ENCODE measurements at places on chromosomes 5 and 9.

DNA sequence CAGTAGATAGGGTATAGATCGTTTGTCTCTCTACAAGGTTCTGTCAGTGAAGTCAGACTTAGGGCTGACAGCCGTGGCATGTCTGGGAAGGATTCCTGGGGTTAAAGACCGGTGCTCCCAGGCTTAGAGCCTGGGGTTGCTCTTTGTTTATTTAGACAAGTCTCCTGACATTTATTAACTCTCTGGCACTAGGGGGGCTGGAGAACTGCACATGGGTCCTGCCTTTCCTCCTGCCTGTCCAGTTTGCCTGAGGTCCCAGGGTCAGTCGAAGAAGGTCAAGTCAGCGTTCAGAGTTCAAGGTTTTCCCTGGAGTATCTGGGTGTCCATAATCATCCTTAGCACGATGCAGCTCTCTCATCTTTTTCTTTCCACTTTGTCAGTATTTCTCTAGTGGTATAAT is 5.6 kb downstream of the EGFLAM start:
- DNase-seq = no peak

DNA sequence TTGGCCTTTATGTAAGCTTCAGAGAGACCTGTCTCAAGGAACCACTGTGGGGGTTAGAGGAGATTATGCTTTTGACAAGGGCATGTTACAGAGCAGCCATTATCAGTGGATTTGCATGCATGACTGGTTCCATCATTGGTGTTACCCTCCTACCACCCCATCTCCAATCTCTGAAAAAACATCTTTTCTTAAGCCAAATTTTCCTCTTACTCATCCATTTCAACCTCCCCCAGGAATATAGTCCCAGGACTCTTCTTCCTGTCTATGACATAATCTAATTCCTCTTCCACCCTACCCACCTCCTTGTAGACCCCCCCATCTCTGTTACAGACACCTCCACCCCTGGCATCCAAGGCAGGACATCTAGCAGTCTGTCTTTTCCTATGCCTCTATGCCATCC is 33.1 kb upstream of the ADRB2 start:
- DNase-seq = no peak

DNA sequence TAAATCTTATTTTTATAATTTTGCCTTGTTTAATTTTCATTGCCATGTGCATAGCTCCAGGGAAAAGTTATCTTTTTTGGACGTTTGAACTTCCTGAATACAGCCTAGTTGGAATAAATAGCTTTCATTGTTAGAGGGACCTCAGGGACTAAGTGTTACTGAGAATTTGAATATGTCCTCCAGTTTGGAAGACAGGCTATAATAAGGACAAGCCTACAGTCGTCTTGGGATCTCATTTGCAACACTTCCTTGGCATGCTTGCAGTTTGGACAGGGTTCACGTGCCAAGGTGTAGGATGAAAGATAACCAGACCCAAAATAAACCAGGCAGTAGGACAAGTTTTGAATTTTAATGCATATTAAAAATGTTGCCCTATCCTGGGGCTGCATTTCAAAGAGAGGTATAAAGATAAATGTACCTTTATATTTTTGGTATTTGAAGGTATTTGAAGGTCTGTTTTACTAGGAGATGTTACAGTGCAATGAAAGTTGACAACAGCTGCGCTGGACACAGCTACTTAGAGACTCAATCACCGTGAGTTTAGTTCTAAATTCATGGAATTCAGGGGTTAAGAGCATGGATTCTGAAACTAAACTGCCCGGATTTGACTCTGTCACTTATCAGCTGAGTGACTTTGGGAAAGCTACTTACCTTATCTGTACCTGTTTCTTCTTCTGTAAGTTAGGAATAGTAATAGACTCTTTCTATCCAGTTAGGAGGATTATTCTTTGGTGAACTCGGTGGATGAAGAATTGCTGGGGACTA is 134.1 kb downstream of the ACTBL2 start:
- no peak for DNase-seq

GRCh38 chr5:57845025-57845424 is 362.4 kb upstream of the ACTBL2 start:
- DNase-seq = no peak

DNA sequence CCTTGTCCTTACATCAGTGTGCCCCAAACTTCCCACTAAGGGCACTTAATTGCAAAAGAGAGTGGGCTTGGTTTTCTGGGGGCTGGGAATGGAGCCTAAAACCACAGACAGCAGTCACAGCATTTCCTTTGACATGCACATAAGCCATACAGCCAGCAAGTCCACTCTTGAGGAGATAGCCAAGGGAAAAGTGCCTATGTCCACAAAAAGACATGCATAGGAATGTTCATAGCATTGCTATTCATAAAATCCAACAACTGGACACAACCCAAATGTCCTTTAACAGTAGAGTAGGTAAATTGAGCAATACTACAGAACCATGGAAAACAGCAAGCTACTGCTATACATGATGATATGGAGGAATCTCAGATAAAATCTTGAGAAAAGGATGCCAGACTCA is 11.7 kb upstream of the FAT2 start:
- no peak for DNase-seq

- DNase-seq = no peak
Measured at GRCh38 chr9:91677822-91678436, 254.3 kb upstream of the NFIL3 start.

DNA sequence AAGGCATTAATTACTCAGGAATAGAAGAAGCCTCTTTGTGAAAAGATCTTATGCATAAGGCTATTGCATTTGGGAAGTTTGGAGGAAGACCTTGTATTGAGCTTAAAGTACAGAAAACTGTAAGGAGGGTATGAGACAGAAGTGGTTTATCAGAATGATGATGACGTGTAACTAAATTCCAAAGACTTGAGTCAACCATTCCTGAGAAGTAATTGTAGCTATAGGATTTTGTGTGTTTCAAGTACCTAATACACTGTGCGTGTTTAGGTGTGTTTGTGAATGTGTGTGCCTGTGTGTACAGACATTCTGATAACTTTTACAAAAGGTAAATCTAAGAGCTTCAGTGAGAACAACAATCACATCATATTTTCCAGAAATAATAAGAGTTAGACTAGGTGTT is 46.5 kb upstream of the IRX2 start:
- DNase-seq = no peak

DNA sequence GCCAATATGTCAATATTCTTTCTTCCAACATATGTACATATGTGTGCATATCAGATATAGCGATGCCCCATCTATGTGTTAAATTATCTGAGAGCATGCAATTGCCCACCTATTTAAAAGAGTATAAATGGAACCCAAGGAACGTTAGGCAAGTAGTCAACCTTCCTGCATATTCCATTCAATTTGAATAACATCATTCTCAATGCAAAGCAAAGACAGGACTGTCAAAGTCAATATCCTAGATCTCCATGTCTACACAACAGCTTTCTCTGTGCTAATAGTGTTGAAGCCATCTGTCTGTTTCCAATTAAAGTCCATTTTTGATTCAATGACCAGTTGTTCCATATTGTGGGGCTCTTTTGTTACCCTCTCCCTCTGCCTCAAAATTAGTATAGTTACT is 85.3 kb upstream of the COX7C start:
- no peak for DNase-seq

- DNase-seq = no peak
Measured at GRCh38 chr5:179699616-179700237, 960 bp downstream of the CANX start.

DNA sequence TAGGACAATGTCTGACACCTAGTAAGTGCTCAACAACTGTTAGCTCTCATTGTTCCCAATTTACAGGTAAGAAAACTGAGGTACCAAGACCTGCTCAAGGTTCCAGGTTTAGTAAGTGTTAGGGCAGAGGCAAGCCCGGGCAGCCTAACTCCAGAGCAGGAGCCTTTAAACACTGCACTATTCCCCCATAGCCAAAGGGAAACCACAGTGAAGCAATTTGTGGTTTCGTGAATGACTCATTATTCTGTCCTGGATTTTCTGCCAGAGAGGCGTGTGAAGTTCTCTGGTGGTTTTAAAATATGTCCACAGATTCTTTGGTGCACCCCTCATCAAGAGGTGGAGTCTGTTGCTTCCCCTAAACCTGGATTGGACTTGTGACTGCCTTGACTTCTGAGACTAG is 1.0 kb upstream of the MCC start:
- DNase-seq = no peak

- DNase-seq = no peak
Measured at GRCh38 chr9:132647355-132647754, 22.4 kb downstream of the DDX31 start.

DNA sequence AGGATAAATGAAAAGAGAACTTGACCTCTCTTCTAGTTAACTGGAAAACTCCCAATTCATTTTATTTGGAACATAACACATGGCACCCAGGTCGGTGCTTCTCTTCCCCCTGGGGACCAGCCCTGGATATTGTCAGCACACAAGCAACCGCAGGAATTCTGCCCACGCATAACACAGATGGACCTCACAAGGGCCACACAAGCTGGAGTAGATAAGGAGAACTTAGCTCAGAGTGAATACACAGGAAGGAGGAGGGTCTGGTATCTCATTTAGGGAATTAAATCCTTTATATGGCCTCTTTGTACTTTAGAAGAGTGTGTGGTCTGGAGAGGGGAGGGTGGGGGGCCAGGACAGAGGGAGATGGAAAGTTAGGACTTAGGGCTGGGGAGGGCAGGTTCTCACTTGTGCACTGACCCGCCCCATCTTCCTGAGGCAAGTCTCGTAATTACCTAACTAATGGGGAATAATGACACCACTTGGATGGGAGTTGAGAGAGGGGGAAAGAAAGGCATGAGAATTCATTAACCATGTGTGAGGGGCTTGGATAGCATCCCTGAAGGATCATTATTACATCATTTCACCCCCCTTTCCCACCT is 341.2 kb upstream of the WWC1 start:
- DNase-seq = no peak

DNA sequence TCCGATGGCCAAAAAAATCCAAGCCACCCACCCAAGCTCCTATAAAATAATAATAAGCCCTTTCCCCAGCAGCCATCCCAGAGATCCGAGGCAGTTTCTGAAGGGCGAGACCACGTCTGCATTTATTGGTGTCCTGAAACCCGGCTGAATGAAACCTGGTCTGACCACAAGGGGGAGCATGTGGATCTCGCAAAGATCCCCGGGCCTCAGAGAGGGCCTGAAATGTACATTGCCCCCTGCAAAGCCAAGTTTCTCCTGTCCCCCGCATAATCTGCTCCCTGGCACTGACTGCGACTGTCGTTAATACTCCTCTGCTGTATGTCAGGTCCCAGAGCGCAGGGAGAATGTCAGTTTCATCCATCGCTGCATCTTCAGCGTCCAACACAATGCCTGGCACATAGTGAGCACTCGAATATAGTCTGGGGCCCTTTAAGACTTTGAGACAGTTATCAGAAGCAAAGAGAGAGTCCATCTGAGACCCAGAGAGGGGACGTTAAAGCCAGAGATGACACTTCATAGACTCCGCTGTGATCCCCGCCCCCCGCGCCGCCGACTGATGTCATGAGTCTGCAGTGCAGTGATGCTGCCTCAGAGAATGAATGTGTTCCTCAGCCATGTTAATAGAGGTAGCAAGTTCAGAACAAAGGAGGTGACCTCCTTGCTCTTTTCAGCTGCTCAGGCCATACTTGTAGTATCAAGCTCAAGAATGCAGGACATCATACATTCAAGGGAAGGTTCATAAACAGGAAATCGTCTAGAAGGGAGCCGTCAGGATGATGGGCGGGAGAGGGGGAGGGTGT is 74.5 kb upstream of the BARHL1 start:
- DNase-seq = peak; percentile 41

GRCh38 chr9:124108216-124108615 is 96.6 kb downstream of the LHX2 start:
- DNase-seq = no peak

- no peak for DNase-seq
Measured at GRCh38 chr9:130931508-130932254, 7.4 kb downstream of the FIBCD1 start.

DNA sequence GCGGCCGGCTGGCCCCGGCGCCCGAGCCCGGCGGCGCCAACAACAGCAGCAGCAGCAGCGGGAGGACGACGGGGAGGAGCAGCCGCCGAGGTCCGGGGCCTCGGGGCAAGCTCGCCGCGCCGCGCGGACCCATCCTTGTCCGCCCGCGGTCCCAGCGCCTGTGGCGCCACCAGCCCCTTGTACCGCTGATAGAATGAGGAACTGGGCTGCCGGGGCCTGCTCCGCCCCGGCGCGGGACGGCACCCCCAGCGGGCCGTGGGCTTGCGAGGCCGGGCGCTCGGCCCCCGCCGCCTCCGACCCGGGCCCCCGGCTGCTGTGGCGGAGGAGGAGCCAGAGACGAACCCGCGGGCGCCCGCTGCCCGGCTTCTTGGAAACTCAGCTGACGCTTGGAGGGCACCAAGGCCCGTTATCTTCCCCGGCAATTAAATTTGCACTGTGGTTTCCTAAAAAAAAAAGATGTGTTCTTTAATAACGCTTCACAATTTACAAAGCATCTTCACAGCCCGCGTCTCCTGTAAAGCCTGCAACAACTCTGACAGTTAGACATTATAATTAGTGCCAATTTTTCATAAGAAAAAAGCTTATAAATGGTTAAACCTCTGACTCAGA is at the start of gene ARSB:
Gene ARSB (minus strand): TSS at position 195 of the 609 bp plus-strand sequence. CDS start 62 bp downstream, at position 133.
- peak; percentile 16 for DNase-seq

- DNase-seq = no peak
Measured at GRCh38 chr5:135444881-135445280, 2.3 kb downstream of the DCANP1 start.

GRCh38 chr5:81819556-81820317 is 68.8 kb upstream of the SSBP2 start:
- no peak for DNase-seq

DNA sequence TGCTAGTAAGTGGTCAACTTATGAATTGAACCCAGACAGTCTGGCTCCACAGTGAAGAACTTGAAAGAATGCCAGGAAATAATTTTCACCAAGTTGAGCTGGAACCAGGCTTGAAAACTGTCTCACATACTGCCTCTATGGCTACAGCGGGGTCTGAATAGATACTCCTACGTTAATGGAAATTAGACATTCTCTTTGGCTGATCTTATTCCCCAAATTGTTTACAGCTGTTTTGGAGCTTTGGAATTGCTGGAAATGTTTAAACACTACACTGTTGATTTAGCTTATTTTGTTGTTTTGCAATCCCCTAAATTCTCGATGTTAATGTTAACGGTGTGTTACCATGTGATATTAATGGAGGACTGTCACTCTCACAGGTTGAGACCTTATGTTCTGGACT is 146.4 kb downstream of the FBXL7 start:
- no peak for DNase-seq

GRCh38 chr9:107478805-107479204 is 10.8 kb downstream of the KLF4 start:
- no peak for DNase-seq

DNA sequence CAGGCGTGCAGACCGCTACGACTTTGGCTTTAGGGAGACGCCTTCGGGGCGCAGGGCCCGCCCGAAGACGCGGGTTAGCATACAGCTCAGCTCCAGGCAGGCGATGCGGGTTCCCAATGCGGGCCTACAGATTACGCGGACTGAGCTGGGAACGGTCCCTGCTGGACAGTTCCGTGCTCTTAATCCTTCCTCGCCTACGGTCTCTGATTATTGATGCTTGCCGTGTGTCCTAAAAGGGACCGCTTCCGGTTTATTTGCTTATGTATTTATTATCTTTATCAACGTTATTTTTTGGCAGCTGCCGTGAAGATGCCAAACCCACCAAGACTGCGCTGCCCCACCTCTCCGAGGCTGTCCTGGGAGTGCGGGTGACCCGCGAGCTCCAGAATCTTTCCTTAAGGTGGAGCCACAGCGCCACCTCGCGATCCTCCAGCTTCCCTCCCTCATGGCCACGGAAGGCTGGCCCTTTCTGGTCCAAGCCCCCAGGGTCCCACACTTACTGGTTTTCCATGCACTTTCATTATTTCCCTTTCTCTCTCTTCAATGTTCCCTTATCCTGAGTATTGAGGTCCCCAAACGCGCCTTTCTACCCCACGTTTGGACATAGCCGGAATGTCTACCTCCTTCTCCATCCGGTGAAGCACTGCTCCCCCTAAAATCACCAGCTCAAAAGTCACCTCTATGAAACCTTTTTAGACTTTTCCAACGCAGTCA is 7.0 kb upstream of the EBF1 start:
- peak; percentile 20 for DNase-seq

All from activated CD8-positive, alpha-beta memory T cell treated with anti-CD3 and anti-CD28 coated beads for 4 hours (primary cell).